ENCODE measurements at places on chromosomes 4 and X.

GRCh38 chrX:43985511-43985910 is 12.3 kb upstream of the NDP start:
- DNase-seq = no peak

- peak; percentile 39 for DNase-seq
These were observed 87.2 kb downstream of the AREG start for GRCh38 chr4:74531963-74532794.

DNA sequence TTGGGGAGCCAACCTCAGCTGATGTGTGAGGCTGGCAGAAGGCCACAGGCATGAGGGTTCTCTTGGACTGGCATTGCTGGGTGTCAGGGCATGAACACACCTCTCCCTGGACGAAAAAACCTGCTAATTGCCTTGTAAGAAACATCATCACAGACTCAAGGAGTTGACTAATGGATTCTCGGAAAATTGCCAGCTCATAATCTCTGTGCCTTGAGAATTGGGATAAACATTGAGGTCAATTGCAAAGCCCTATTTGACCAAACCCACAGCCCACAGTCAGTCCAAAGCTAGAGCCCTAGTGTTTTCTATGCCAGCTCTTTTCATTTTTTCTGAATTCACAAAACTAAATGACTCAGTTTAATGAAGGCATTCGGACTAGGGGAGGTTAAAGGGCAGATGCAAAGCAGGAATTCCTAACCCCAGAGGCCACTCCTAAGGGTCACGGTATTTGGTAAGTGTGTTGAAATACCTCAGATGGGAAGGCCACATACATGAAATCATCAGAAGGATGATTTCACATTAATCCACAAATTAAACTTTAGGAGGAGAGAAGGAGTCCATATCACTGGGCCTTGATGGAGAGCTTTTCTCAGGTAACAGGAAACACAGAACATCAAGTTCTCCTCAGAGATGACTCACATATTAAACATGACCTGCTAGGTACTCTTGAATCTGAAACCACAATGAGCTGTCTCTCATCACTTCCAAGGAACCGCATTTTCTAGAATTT is 39.0 kb upstream of the RASL11B start:
- DNase-seq = no peak

DNA sequence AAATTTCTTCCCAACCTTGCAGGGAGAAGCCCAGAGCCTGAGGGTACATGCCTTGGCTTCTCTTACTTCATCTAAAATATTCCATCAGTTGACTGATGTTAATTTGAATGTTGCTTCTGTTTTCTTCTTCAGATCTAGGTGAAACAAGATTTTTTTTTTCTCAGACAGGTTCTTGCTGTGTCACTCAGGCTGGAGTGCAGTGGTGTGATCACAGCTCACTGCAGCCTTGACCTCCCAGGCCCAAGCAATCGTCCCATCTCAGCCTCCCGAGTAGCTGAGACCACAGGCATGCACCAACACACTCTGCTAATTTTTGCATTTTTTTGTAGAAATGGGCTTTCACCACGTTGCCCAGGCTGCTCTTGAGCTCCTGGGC is 62.1 kb upstream of the KLF3 start:
- no peak for DNase-seq

DNA sequence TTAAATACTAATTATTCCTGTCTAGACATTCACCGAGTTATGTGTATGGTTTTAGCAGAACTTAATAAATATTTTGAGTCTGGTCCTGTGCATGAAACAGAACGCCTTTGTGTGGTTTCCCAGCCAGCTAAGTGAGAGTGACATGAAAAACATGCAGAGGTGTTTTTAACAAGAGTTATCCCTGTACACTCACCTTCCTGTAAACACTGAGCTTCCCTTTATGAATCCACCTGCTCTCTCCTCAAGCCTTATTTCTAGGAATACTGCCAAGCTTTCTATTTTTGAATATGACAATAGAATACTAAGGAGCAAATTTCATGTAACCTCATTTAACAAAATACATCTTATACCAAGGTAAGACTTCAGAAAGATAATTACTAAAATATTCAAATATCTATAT is 270.3 kb upstream of the CTSO start:
- DNase-seq = no peak

DNA sequence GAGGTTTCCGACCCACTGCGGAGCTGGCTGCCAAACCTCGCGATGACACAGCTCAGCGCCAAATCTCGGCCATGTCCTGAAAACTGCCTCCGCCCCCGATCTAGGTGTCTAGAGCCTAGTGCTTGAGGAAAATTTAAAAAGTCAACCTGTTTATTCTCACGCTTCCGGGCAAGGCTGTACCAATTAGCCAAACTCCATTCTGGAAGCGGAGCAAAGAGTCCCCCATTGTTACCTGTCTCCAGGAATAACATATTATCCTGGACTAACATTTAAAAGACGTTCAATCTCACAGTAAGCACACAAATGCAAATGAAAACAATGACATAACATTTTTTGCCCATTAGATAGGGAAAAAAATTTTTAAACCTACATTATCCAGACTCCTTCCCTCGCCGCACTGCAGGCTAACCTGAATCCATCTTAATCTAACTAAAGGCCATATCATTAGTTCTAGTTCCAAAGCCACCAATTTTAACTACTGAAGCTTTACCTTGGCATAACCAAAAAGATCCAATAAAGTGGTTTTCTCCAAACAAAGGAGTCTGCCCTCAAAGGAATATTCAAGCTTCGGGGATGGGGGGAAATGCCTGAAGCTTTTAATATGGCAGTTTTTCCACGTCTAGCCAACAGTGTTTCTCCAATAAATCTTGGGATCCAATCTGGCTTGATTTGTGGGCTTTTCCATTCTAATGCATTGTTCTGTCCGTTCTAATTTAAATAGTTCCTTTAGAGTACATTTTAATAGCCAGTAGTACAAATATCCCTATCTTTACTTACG is 1.9 kb downstream of the HUWE1 start:
- no peak for DNase-seq

DNA sequence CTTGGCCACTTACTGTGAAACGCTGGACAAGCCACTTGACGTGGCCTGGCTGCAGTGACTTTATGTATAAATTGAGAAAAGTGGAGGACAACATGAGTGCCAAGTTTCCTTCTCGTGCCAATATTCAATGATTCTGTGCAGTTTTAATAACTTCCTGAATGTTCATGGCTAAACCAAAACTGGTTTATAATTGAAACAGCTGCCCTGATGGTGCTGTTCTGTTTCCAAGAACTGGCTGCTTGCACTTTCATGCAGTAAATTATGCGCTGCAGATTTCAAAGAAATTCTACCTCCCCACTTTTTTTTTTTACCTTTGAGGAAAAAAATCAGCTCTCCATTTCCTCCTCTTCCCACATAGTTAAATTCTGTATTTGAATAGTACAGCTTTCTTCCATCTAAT is 205.2 kb upstream of the CASK start:
- DNase-seq = no peak

GRCh38 chr4:3210467-3210866 is 38.5 kb upstream of the MSANTD1 start:
- DNase-seq = no peak

DNA sequence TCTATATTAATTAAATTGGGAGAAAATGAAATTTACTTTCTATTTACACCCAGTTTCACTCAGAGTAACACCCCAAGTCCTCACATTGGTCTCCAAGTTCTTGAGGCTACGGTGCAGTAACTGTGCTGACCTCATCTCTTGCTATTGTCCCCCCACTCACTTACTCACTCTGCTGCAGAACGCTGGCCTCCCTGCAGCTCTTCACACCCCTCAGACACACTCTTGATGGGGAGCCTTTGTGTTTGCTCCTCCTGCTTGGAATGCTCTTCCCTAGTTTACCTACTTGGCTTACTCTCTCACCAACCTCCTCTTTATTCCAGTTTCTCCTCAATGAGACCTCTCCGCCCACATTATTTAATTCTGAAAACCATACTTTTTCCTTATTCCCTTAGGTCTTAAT is 22.2 kb upstream of the SPARCL1 start:
- no peak for DNase-seq

DNA sequence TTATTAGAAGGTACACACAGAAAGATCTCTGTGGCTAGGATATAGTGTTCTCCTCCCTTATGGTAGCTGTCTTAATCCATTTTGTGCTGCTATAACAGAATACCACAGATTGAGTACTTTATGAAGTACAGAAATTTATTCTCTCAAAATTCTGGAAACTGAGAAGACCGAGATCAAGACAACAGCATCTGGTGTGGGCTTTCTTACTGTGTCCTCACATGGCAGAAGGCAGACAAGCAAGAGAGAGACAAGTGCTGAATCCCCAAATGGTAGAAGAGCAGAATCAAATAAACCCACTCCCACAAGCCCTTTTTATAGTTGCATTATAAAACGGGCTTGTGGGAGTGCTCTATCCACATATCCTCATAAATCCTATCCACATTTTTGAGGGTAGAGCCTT is 373.1 kb downstream of the GABRG1 start:
- DNase-seq = no peak

- no peak for DNase-seq
These were observed 276.1 kb downstream of the BCOR start for GRCh38 chrX:39821709-39822095.

GRCh38 chr4:14749910-14750309 is 252.4 kb upstream of the CPEB2 start:
- DNase-seq = no peak

DNA sequence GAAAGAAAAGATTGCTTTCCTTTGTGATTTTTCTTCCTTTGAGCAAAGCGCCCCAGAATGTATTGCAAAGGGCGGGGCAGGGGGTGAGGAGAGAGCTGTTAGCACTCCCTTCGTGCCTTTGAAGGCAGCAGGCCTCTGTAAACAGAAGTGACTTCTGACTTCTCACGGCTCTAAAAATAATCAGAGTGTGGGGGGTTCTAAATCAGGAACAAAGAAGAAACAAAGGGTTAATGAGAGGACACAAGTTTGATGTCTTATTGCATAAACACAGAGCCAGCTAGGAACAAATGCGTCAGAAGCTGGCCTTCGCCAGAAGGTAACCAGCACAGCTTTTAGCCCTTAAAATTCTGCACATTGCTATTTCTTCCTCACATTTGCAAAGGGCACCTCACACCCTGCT is 626.2 kb downstream of the MID1IP1 start:
- no peak for DNase-seq

DNA sequence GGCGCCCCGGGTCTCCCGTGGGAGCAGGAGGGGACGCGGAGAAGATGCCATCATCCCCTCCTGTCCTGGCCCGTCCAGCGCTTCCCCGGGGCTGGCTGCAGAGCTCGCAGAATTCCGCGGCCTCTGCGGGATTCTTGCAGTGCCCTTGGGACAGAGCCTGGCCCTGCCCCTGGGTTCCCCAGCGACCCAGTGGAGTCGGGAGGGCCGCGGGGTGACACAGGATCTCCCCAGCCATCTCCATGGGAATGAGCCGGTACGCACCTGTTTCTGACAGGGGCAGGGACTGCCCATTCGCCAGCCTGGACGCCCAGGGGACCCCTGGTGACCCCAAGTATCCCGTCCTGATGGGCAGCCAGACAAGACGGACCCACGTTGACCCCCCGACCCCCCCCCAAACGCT is 482 bp downstream of the FAM9C start:
- no peak for DNase-seq

- no peak for DNase-seq
These were observed 17.4 kb downstream of the GABRA4 start for GRCh38 chr4:46975812-46976553.

- no peak for DNase-seq
These were observed 6.7 kb downstream of the MSANTD1 start for GRCh38 chr4:3255611-3256186.

DNA sequence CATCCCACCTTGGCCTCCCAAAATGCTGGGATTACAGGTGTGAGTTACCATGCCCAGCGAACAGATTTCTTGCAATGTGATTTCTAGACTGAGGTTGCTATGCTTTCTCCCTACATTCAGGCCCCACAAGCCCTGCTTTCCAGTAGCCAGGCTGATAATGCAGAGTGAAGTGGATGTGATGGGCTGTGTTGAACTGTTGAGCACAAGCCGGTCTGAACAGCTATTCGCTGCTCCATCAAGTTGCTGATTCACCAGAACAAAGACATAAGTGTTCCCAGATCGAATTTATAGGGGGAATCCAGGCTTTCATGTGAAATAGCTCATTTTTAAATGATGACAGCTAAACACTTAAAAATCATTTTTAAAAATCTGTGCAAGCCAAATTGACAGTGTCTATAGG is 8.0 kb downstream of the NIPAL1 start:
- DNase-seq = no peak
